ENCODE measurements at places on chromosomes 2 and 18.
A peak's percentile ranks its signal among the peaks of the same experiment; 100 is the strongest.

GRCh38 chr2:31390324-31390723, 24.2 kb downstream of the XDH start:
- DNase-seq: no peak

DNA sequence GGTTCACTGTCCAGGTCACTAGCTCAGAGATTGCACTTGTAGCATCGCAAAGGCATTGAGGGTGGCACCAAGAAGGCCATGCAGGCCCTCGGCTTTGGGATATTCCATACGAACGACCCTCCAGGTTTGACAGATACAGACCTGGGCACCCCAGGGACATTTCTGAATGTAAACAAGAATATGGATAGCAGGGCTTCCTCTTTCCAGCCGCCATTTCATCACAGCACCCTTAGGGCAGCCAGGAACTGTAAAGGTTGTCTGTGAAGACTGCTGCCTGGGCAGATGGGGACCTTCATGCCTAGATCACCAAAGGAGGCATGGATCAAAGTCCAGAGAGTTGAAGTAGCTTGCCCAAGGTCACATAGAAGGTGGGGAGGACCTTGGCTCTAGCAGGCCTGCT, 70.5 kb downstream of the ACTR2 start:
- no peak for DNase-seq

DNA sequence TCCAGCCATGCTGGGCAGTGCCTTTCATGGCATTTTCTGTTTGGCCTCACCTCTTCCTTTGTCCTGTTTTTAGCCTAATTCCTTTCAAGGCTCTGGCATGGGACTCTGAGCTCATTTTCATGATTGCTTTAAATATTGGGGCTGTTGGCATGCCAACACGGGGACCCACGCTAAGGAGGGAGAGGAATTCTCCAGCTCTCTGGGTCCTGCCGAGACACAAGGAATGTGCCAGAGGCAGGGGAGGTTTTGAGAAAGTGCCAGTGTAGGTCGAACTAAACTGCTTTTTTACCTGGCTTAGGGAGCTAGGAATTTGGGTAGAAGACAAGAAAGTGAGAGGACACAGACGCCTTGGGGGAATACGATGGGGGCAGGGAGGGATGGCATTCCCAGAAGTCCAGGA, 42.3 kb downstream of the RPL37A start:
- no peak for DNase-seq

- no peak for DNase-seq
These were observed 211.3 kb downstream of the GPD2 start for GRCh38 chr2:156647377-156648010.

DNA sequence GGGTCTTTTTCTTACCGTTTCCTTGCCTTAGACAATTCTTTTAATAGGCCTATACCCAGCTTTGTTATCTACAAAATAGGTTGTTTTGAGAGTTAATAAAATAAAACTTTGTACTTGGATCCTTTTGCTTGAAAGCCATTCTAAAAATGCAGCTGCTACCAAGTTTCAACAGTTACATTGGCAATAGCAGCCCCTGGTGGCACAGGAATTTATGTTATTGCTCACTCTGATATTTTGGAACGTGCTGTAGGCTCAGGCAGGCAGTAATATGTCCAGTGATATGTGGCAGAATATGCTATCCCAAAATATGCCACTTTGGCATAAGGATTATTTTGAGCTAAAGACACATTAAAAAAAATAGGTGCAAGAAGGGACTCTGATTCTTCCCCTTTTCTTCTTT, 6.7 kb upstream of the COMMD1 start:
- peak; percentile 14 for DNase-seq

- peak; percentile 43 for DNase-seq
These were observed 59.8 kb upstream of the SLC38A11 start for GRCh38 chr2:165015052-165015642.

DNA sequence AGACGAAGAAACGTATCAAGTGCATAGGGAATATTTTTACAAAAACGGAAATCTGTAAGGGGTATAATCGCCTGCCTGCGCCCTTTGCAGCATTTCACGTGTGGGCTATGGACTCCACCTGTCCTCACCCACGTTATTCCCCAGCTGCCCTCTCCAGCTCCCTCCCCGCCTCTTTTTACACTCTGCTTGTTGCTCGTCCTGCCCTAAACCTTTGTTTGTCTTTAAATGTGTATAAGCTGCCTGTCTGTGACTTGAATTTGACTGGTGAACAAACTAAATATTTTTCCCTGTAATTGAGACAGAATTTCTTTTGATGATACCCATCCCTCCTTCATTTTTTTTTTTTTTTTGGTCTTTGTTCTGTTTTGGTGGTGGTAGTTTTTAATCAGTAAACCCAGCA, 169.4 kb upstream of the SIX3 start:
- DNase-seq: no peak

GRCh38 chr2:127584516-127585033, 49.1 kb downstream of the MYO7B start:
- no peak for DNase-seq

DNA sequence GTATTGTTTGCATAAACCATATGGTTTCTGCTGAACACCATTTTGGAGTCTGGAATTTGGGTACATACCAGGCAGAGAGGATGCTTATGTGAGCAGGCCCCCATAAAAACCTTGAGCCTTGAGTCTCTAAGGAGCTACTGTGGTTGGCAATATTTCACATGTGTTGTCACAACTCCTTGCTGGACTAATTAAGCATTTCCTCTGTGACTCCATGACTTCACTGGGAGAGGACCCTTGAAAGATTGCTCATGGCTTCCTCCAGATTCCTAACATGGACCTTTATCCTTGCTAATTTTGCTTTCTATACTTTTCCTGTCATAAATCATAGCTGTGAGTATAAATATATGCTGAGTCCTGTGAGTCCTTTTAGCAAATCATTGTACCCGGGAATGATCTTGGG, 7.6 kb upstream of the COQ10B start:
- DNase-seq: no peak

- DNase-seq: peak; percentile 72
These were observed 845 bp upstream of the CDC42EP3 start for GRCh38 chr2:37672104-37672869.

GRCh38 chr2:131014141-131014540, 79.1 kb downstream of the FAM168B start:
- no peak for DNase-seq

DNA sequence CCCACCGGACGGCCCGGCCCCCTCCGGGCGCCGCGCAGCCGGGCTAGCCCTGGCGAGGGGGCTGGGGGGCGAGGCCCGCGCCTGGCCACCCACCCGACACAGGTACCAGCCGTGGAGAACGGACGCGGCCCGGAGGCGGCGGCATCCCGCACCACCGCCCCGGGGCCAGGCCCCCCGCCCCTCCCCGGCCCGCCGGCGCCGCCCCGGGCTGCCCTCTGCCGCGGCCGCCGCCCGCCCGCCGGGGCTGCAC, 405 bp downstream of the SOS1 start:
- DNase-seq: no peak

GRCh38 chr2:201357221-201357620, at the start of gene FLACC1:
FLACC1 (minus strand) TSS chr2:201357345; CDS start chr2:201351404, 5,941 bp downstream.
- DNase-seq: peak; percentile 18

- DNase-seq: no peak
These were observed 213.1 kb downstream of the EXOC6B start for GRCh38 chr2:72612614-72613160.

- no peak for DNase-seq
These were observed 106.3 kb downstream of the ACVR1 start for GRCh38 chr2:157769856-157770255.

- DNase-seq: no peak
These were observed 3.0 kb downstream of the GIGYF2 start for GRCh38 chr2:232700154-232700553.

DNA sequence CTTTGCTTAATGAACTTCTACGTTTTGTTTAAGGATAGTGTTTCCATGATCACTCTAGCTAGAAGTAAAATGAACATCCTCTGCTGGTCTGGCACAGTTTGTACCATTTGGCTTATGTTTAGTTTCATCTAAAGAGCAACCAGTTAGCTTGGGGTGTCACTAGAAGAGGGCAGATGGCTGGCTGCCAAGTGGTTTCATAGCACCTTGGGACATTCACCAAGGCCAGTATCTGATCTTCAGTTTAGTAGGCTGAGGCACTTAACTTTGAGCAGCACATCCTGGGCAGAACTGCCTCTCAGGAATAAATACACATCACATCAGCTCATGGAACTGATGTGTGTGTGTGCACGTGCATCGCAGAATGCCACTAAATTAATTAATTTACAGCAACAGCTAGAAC, 68.4 kb downstream of the NXPH2 start:
- DNase-seq: no peak

GRCh38 chr2:68060652-68061051, 2.2 kb downstream of the C1D start:
- no peak for DNase-seq

DNA sequence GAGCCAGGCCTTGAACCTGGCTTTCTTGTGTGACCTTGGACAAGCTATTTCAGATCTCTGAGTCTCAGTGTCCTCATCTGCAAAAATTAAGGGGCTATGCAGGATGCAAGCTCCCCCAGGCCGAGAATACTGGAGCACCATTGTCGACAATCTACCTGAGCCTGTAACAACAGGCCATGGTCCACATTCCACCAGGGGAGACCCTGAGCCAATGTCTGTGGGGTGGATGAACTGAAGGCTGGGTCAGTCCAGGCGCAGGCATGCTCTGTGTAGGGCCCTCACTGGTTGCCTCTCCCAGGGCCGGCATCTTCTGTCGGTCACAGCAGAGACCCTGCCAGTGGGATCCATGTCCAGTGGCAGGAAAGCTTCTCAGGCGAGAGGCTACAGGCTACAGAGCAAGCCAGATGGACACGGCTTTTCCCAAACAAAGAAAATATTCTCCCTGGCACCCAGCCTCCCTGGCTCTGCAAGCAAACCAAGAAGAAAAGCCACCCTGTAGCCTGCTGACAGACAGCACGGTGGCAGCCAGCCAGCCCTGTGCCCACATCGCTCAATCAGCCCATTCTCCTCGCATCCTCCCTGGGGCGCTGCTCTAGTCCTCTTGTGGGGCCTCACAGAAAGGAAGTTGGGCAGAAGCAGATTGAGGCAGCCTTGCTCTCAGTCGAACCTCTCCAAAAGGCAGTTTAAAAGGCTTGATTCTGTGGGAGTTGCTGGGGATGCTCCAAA, 48.7 kb upstream of the FZD7 start:
- no peak for DNase-seq

- no peak for DNase-seq
These were observed 431.6 kb downstream of the METTL4 start for GRCh38 chr18:2139691-2140090.

DNA sequence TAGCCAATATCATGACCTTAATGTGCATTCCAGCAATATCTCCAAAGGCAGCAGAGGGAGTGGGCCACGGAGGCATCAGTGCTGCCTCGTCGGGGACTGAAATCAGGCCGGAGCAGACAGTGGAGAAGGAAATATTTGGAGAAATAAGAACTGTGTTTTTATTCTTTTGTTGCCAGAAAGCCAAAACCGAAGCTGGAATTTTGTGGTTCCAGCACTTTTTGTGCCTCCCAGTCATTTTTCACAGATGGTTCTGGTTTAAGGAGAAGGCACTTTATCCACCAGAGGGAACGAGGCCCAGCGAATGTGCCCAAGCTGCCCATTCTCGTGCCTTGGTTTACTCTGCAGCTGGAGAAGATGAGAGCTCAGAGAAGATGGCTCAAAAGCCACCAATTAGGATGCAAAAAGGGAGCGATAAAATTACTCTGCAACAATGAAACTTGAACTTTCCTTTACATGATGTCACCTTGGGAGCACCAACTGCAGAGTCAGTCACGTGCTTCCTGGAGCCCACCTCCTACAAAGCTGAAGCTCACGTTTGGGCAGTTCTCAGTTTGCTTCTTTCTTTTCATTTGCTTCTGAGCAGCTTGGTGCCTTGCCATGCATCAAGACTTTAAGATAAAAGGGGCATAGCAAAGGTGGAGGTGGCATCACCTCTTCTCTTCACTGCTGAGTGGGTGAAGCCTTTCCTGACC, 288.7 kb downstream of the LPIN1 start:
- no peak for DNase-seq

DNA sequence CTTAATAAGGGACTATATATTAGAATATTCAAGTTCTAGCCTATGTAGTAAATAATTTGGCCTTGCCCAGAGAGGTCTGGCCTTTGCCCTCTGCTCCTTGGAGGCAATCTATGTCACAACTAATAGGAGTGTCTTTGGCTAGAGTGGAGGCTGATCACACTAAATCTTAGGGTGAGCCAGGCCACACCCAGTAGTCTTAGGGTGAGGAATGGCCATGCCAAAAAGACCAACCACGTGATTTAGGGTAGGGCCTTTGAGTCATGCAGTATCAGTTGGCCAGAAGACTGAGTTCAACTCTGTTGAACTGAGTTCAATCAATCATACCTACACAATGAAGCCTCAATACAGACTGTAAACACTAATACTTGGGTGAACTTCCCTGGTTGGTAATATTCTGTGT, 26.0 kb upstream of the FLACC1 start:
- DNase-seq: no peak

DNA sequence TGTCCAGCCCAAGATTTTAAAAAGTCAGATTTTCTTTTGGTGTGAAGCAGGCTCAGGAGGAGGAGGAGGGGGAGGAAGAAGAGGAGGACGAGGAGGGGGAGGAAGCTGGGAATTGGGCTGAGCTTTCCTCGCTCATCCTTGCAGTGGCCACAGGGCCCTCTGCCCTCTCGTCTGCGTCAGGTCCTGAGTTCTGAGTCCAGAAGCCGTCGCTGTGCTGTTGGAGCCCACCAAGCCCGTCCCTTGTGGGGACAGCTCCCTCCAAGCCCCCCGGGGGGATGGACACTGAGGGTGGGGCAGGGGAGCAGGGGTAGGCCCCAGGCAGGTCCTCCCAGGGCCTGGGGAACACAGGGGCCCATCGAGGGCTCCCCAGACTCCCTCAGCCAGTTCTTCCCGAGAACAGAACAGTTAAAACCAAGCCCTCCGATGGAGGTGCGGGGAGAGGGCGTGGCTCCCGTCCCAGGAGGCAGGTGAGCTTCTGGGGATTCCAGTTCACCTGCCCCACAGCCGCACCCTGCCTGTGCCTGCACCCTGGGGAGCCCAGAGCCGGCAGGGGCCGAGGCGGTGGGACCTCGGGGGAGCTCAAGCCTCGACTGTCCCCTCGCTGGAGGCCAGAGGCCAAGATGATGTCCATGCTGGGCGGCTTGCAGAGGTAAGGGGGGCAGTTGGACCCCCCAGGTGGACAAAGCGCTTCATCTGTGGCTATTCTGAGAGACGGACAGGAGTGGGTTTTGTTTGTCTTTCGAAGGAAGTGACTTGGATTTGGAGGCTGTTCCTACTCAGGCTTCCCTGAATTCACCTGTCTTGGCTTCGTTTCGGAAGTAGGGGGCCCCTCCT, at the start of gene GAL3ST2:
GAL3ST2 (plus strand) TSS at position 487 of the 834 bp plus-strand sequence; CDS start at position 621, 134 bp downstream.
- no peak for DNase-seq

GRCh38 chr18:79766308-79766707, 31.4 kb upstream of the KCNG2 start:
- DNase-seq: no peak

Data from CD4-positive, alpha-beta T cell treated with Interleukin-2 at 100 ng/mL for 4 hours (primary cell).